ENCODE measurements at places on chromosomes 4 and X. TPM values are rescaled to one million over a fixed set of nuclear protein-coding genes. Genes with fewer than 3 reads are reported as not detected.

Gene SH3RF1
- 7.1 TPM for polyA plus RNA-seq

Gene DGAT2L6
- not detected for polyA plus RNA-seq

Gene NONO
- polyA plus RNA-seq: 507 TPM

Gene ASB12
- polyA plus RNA-seq: not detected

Gene F9
- polyA plus RNA-seq: not detected

Gene HERC5
- polyA plus RNA-seq: 2.4 TPM

Gene DSPP
- polyA plus RNA-seq: not detected

All from brain (organoid and tissue), 16 donors.